ENCODE measurements at places on chromosomes 6 and 20.

- no peak for DNase-seq
Measured at GRCh38 chr20:33732166-33732970, 572 bp downstream of the ZNF341 start.

- no peak for DNase-seq
Measured at GRCh38 chr20:533526-533925, 10.1 kb downstream of the CSNK2A1 start.

GRCh38 chr6:105974986-105975385 is 111.2 kb upstream of the PRDM1 start:
- no peak for DNase-seq

GRCh38 chr20:19947611-19948264 is 69.4 kb upstream of the NAA20 start:
- no peak for DNase-seq

DNA sequence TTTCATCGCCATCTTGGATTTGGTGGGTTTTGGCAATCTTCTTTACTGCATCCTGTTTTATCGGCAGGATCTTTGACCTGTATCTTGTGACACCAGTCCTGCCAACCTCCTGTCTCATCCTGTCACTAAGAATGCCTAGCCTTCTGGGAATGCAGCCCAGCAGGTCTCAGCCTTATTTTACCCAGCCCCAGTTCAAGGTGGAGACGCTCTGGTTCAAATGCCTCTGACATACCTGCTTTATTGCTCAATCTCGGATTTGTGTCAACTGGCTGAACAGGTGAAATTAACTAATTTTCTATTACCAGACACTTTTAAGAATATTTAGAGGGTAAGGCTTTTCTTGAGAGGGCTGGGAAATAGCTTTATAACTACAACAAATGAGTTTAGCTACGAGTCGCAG is 102.5 kb downstream of the SASH1 start:
- DNase-seq, result no peak

DNA sequence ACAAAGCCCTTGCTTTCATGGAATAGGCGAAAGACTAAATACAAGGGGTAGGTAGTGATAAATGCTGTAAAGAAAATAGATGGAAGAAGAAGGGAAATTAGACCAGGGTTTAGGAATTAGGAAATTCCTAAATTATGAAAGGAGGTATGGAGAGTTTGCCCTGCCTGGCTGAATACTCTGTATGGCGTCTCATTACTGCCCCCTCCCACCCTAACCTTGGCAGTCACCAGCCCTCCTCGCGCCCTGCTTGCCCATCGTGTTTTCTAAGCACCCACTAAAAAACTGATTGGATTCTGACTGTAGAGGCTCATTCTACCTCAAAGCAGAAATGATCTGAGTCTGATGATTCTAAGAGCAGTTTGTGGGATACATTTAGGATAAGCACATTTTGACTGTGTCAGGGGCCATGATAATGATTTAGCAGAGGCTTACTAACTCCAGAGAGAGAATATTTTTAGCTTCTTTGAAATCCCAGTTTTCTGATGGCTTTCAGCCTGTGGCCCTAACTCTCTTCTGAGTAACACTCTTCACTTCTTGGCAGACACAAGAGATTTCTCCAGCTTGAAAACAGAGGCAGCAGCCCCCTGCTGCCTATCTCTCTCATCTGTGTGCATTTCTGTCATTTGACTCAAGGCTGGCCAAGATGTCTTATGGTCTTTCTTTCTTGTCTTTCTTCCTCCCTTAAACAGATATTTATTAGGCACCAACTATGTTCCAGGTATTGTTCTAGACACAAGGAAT is 1.4 kb upstream of the CHD6 start:
- DNase-seq, result no peak

- DNase-seq, result no peak
Measured at GRCh38 chr6:166658115-166658791, 31.2 kb upstream of the RPS6KA2 start.

- DNase-seq, result no peak
Measured at GRCh38 chr20:42587427-42587826, 602.3 kb downstream of the PTPRT start.

DNA sequence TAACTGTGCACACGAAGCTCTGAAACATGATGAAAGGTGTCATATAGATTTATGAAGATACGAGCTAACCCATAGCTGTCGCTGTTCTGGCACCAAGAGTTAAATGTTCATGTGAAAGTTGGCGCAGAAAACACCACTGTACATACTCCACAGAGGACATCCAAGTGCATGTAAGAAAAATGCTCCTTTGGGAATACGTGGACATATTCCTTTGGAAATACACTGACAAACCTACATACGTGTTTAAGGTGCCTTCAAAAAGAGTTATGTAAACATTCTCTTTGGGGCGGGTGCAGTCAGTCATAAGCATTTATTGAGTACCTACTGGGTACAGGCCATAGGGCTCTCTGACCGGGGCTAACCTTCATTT is 723 bp upstream of the ARID1B start:
- DNase-seq, result peak; percentile 28

GRCh38 chr20:15302075-15302474 is 964.7 kb upstream of the FLRT3 start:
- no peak for DNase-seq

GRCh38 chr6:25248123-25248522 is 31.1 kb upstream of the CARMIL1 start:
- DNase-seq, result no peak

DNA sequence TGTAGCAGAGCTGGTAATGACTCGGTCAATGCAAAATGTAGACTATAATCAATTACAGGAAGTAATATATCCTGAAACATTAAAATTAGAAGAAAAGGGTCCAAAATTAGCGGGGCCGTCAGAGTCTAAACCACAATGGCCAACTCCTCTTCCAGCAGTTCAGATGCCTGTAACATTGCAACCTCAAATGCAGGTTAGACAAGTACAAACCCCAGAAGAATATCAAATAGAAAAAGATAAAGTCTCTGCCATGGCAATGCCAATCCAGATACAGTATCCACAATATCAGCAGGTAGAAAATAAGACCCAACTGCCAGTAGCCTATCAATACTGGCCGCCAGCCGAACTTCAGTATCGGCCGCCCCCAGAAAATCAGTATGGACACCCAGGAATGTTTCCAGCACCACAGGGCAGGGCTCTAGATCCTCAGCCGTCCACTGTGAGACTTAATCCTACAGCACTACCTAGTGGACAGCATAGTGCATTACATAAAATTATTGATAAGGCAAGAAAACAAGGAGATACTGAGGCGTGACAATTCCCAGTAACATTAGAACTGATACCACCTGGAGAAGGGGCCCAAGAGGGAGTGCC is 158.4 kb downstream of the GPX5 start:
- DNase-seq, result peak; percentile 19

GRCh38 chr6:140485740-140486449 is 1111.4 kb upstream of the CITED2 start:
- no peak for DNase-seq

- DNase-seq, result no peak
Measured at GRCh38 chr6:17101422-17102257, at the start of gene STMND1. Gene STMND1, plus strand, starts transcription at chr6:17102050. Its CDS starts 208 bp downstream, at chr6:17102258.

DNA sequence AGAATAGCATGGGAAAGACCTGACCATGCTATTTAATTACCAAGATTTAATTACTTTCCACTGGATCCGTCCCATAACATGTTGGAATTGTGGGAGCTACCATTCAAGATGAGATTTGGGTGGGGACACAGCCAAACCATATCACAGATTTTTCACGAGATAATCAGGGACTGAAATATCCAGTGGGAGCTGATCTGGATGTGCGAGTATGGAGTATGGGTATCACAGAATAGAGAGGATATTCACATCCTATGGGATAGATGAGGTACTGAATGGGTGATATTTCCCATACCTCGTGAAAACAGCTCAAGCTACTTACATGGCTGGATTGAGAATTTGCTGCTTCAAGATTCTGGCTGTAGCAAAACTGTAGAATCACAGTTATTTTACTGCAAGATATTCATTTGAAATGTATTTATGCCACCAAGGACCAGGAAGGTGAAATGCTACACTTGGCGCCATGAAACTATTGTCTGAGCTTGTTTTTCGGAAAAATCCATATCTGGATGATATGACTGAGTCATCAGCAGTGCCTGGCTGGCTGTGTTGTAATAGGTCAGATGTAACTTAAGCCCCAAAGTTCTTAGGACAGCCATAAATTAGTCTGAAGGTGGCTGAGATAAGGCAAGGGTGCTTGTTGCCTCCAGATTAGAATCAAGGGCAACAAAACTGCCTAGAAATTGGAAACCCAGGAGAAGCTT is 29.8 kb downstream of the KCNS1 start:
- DNase-seq, result no peak

DNA sequence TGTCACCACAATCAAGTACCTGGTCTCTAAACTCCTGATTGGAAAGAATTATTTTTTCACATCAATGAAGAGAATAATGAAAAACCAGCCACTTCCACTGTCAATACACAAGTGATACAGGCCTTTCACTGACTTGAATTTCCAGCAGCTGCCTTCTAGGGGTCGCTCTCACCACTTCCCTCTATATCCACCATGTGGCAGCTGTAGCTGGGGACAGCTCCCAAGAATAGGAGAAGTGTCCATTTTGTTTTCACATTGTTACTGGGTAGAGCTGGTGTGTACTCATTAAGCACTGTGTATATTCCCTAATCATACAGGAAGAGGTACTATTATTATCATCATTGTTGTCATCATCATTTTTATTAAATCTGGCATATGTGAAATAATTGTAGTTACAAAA is 438.4 kb upstream of the SPTLC3 start:
- DNase-seq, result no peak

DNA sequence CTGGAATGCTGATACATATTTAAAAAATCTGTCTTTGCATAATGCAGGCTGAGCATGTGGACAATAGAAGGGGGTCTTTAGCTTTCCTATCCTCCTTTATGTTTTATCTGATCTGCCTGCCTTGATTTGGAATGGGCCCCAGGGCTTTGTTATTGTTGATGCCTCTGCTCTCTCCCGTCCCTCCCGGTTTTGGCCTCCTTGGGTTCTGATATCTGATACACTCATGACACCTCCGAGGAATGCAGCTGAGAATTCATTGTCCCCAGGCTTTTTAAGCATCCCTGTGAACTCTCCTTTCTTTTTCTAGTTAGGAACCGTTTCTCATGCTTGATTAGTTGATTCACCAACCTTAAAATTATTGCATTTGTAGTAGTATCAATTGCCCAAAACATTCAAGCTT is 185.5 kb upstream of the RALGAPA2 start:
- DNase-seq, result no peak

- no peak for DNase-seq
Measured at GRCh38 chr6:1856381-1856780, 246.7 kb downstream of the FOXC1 start.

GRCh38 chr20:23659989-23660837 is 22.5 kb upstream of the CST3 start:
- DNase-seq, result no peak

GRCh38 chr6:49653438-49653837 is 16.8 kb upstream of the RHAG start:
- no peak for DNase-seq

- DNase-seq, result peak; percentile 29
Measured at GRCh38 chr6:45423111-45423823, 45.5 kb upstream of the SUPT3H start.

DNA sequence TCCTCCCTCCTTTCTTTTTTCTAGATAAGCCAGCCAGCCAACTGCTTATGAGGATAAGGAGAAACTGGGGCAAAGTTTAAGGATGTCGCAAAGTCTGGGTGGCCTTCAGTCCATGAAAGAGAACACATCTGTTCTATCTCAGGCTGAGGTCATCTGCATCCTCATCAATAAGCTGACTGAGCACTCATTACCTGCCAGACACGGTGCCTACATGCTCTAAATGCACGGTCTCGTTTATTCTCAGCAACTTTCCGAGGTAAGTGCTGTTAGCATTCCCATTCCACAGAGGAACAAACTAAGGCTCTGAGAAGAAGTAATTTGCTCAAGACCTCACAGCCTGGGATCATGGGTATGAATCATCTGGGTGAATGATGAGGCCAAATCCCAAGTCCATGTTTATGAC is 133.1 kb downstream of the BCAS1 start:
- no peak for DNase-seq

GRCh38 chr6:144468709-144469108 is 183.6 kb downstream of the UTRN start:
- no peak for DNase-seq

DNA sequence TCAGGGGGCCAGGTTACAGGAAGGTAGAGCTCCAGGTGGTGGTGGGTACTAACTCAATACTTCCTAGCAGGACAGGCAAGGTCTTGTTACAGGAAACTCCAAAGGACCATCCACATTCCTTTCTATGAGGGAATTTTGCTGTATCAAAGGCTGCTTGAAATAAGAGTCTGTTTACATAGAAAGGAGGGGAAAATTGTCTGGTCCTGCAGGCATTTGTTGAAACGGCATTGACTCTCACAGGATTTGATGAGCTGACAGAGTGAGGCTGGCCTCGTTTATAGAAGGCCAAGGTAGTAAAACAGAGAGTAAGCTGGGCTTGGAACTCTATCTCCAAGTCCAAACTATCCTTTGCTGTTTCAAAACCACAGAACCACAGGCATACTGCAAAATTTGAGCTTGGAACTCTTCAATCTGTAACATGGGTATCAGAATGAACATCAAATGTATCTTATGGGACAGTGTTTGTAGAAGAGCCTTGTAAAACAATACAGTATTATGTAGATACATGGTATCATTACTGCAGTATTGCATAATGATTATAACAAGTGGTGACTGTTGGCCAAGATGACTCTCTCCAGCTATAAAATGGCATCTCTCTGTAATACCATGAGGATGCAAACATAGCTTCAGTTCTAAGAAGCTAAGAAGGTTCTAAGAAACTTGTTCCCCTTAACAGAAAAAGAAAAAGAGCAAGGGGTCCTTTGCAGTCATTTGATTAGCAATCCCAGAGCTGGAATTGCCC is 61.5 kb downstream of the TRAM2 start:
- DNase-seq, result no peak

DNA sequence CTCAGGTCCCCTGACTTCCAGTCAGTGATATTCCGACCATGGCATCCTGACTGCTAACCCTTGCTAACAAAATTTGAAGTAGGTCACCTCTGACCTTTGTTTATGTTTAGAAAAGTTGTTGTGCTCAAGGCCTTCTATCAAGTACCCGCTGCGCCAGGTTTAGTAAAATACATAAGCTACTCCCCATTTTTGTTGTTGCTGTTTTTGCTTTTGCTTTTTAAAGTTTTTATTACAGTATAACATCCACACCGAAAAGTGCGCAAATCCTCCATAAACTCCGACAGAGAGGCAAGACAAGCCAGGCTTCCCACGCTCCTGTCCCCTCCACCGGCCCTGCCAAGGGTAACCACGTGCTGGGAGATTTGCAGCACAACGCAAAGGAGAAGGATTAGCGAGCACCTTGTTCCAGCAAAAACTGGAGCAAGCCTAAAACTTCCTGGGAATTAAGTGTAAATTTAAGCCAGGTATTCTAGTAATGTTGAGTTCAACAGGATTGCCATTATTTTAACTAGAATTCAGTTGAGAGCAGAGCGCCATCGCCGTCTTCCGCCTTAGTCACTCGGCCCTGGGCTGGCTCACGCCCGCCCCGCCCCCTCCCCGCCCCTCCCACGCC is 17.8 kb upstream of the HMGN4 start:
- DNase-seq, result no peak

DNA sequence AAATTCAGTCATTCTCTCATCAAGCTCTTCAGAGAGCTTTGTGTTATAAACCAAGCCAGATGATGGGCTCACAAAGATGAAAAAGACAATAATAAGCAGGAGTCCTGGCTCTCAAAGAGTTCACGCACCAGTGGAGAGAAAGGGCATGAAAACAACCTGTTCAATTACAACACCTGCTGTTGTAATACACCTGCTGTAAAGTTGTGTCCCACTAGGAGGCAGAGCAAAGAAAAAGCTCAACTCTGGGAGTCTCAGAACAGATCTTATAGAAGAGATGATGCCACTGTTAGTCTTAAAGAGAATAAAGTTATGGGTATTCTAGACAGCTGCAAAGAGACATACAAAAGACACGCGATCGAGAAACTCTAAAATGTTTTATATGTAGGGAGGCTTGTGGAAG is 100.6 kb downstream of the DCDC2 start:
- DNase-seq, result no peak
